Transverse colon (tissue), 4 donors: ENCODE measurements at places on chromosomes 13 and 19.
A peak's percentile ranks its signal among the peaks of the same experiment; 100 is the strongest.

- DNase-seq, result no peak
Observed at GRCh38 chr13:30047154-30047874, 196.9 kb upstream of the UBL3 start.

DNA sequence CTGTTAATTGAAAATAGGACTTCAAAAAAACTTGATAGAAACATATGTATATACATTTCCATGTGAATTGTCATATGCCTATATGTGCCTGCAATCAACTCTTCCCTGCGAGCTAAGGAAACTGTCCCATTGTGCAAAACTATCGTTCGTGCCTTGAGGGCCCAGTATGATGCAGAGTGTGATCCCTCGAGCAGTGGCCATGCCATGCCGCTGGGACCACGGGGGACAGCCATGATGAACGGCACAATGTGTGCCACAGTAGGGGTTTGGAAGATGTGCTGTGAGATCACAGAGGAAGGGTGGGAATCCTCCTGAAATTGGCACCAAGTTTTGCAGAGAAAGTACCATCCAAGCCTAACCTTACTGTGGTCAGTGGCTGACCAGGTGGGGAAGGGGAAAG lies 118.1 kb upstream of the SOX1 start:
- no peak for DNase-seq

DNA sequence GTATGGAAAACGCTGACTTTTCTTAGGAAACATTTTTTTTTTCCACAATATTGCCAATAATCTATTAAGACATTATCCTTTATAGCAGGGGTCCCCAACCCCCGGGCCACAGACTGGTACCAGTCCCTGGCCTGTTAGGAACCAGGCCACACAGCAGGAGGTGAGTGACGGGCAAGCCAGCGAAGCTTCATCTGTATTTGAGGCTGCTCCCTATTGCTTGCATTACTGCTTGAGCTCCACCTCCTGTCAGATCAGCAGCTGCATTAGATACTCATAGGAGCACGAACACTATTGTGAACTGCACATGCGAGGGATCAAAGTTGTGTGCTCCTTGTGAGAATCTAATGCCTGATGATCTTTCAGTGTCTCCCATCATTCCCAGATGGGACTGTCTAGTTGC lies 793.7 kb downstream of the SLITRK5 start:
- DNase-seq, result no peak

- no peak for DNase-seq
Observed at GRCh38 chr13:110334256-110334655, 27.2 kb downstream of the COL4A2 start.

- DNase-seq, result no peak
Observed at GRCh38 chr13:113588394-113589111, 4.0 kb downstream of the TFDP1 start.

DNA sequence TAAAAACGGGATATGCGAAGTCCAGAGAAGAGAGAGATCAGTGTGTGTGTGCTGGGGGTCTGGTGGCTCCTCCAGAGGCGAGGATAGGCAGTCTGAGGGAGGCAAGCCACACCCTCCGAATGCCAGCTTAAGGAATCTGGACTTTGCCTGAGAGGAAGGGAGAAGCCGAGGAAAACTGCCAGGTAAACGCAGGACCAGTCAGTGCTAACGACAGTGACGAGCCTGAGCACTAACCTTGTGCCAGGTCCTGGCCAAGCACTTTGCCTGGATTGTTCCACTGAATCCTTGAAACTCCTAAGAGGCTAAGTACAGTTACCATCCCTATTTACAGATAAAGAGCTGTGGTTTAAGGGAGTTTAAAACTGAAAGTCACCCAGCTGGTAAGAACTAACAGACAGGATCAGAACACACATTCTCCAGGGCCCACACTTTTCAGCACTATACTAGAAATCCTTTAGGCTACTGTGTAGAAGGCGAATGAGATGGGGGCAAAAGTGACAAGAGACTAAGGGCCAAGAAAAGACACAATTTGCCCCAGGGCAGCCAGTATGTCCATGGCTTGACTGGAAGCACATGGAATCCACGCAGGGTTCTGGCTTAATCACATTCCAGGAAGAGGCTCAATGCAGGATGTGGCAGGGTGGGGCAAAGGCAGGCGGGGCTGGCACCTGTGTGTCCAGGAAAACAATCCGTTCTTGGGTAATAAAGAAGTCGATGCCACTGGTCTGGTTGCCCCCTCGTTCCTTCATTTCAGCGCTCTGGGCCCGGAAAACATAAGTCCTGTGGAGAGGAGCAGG lies 15.1 kb downstream of the SMG9 start:
- peak; percentile 87 for DNase-seq

DNA sequence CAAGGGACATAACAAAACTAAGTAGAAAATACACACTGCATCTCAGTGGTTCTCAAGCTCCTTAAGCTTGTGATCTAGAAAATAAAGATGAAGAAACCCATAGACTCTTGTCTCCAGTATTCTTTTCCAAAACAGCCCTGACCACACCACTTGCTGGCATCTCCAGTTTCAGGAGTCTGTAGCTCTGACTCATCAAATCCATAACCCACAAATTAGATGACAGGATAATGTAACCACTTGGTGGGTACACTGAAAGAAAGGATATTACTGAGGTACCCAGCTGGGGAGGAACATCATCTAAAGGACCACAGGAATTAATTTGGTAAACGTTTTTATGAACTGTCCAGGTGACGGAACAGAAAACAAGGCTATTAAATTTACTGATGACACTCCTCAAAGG lies 214.7 kb downstream of the VWA8 start:
- DNase-seq, result no peak

GRCh38 chr19:43748685-43749084 lies 6.1 kb downstream of the SMG9 start:
- no peak for DNase-seq

DNA sequence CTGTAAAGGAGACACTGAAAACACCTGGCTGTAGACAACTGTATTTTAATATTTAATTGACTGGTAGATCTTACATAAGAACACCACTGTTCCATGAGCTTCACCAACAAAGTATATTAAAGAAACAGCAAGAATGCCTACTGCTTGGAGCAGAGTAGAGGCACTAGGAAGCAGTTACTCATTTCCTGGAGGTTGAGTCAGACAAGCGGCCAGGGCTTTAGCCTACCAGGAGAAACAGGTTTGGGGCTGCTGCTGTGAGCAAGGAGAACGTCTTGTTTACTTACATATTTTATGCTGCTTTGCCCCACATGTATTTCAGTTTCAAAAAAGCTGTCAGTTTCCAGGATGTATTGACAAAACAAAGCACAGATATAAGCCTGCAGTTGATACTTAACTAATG lies 33.4 kb downstream of the ALG5 start:
- no peak for DNase-seq

DNA sequence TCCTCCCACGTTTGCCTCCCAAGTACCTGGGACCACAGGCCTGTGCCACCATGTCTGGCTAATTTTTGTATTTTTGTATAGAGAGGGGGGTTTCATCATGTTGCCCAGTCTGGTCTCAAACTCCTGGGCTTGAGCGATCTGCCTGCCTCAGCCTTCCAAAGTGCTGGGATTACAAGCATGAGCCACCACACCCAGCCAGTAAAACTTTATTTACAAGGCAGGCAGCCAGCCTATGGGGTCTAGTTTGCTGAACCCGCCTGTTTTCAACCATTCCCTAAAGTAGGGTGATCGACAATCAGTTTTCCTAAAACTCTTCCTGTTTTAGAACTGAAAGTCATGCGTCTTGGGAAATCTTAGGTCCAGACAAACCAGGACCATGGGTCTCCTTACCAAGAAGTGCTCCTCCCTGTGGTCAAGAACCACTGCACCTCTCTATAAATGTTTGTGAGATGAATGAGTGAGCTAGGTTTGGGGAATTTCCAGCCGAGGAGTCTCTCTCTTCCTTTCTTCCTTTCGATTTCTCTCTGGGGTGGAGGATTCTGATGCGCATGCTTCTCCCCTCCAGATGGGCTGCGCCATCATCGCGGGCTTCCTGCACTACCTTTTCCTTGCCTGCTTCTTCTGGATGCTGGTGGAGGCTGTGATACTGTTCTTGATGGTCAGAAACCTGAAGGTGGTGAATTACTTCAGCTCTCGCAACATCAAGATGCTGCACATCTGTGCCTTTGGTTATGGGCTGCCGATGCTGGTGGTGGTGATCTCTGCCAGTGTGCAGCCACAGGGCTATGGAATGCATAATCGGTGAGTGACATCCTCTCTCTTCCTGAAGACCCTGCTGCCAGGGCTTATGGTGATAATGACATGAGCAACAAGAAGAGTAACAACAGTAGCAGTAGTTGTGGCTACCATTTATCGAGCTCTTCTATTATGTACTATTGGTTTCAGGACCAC lies 38.7 kb downstream of the ADGRE1 start:
- no peak for DNase-seq

DNA sequence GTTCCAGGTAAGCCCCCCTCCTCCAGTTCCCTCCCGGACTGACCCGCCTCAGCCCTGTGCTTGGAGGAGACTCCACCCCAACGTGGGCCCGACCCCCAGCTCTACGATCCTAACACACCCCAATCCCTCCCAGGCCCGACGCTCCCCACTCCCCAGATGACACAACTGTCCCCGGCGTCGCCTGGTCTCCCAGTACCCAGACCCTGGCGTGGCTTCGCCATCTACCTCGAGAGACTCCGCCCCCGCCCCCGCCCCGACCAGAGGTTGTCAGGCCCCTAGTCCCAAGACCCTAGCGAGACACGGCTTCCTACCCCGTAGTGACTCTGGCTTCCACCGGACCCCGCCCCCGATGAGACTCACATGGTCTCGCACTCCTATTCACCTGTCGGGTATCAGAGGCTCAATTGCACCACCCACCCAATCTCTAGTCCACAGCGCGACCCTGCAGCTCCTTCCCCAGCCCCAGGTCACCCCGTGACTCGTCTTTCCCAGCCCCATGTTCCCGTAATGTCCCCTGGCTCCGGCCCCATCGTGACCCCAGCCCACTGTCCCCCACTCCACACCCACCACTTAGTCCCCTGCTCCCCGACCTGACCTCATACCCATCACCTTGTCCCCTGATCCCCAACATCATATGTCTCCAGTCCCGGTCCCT lies 2.9 kb downstream of the CD37 start:
- DNase-seq, result no peak

DNA sequence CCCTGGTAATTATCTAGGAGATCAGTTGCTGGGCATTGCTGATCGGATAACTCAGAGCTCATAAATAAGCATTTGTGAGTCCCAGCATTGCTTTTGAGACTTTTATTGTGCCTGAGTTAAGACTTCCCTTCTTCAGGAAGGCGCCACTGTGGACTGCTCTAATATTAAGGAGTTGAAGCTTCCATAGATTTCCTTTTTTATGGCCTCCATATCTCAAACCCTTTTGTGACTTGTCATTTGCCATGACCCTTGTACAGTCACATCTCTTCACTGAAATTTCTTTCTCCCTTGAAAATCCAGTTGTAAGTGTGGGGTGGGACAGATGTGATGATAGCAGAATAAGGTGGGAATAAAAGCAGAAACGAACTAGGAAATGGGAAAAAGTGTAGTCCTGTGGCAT lies 6.3 kb downstream of the TM9SF2 start:
- DNase-seq, result no peak

DNA sequence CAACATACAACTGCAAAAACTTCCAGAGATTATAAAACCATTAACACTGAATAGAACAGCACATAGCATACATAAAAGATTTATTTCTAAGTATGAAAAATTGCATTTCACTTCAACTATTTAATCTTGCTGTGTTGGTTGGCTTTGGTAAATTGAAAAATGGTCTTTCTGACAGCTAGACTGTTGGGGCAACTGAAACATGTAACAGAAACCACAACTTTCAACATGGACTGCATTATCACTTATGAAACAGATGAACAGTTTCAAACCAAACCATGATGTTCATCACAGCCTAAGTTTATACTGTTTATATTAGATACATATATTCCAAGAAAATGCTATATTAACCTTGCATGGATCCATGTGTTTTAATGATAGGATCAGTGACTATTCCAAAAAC lies 324.1 kb upstream of the PCDH9 start:
- no peak for DNase-seq

DNA sequence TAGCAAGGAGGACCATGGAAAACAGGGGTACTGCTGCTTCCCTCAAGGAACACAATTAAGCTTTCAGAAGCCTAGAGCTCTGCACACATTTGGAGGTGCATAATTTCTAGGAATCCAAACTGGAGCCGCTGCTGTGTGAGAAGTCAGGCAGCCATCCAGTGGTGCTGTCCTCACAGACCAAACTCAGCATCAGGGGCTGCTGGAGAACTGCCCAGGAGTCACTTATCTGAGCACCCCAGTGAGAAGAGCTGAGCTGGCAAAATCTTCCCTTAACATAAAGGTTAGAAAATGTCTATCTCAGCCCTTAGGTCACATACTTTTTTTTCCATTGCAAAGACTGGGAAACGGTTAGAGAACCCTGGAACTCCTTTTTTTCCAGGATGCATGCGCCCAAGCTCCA lies 72.8 kb downstream of the ATP7B start:
- DNase-seq, result no peak

GRCh38 chr13:30712536-30713532 lies 22.5 kb upstream of the ALOX5AP start:
- DNase-seq, result peak; percentile 20

GRCh38 chr13:109271061-109271460 lies 515.3 kb downstream of the IRS2 start:
- no peak for DNase-seq

DNA sequence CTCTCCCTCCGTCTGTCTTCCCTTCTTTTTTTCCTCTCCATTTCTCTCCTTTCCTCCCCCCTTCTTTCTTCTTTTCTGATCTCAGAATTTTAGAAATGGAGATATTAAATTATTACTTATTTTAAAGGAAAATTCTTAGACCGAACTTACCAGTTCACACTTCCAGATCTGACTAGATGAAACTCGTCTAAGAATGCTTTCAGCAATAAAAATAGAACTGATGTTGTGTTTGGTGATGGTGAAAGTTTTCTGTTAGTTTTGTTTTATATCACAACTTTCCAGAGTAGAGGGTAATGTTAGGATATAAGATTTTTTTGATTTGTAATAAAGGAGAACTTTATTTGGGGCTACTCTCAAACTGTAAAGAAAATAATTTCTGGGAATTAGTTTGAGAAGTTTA lies 29.9 kb downstream of the UCHL3 start:
- no peak for DNase-seq

GRCh38 chr13:111095031-111095840 lies 19.9 kb upstream of the ARHGEF7 start:
- no peak for DNase-seq

GRCh38 chr13:33045851-33046592 lies 29.8 kb downstream of the KL start:
- no peak for DNase-seq

GRCh38 chr13:51838240-51838846 lies 6.6 kb downstream of the TMEM272 start:
- DNase-seq, result no peak

- DNase-seq, result no peak
Observed at GRCh38 chr13:97967948-97968347, 14.5 kb downstream of the IPO5 start.

DNA sequence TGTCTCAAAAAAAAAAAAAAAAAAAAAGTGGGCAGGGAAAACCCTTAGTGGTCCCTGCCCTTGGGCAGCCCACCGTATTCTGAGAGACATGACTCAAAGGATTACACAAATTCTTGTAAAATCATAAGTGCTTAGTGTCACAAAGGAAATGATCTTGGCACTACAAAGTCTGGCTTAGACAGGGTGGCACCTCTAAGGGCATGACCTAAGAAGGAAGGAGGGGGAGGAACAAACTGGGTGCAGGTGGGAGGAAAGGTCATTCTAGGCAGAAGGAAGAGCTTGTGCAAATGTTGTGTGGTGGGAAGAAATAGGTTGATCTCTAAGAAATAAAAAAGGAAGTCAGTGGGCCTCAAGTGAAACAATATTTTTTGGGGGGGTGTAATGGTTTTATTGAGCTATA lies 10.4 kb downstream of the PNPLA6 start:
- no peak for DNase-seq
